Naive thymus-derived CD8-positive, alpha-beta T cell (primary cell): ENCODE measurements at places on chromosomes 4 and X.

DNA sequence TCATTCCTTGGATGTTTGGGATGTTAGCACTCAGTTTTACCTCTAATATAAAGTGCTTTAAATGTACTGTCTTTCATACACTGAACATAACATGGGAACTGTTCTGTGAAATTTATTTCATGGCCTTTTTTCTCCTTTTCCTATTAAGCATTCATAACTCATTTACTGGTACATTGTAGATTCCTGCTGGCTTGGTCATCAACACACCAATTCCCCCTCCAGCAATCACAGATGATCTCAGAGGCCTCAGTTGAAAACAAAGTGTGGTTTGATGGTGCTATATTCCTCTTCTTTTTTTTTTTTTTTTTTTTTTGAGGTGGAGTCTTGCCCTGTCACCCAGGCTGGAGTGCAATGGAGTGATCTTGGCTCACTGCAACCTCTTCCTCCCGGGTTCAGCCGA, 61.9 kb upstream of the FAM47B start:
- no peak for DNase-seq

- no peak for DNase-seq
These were observed 681.5 kb downstream of the ARAP2 start for GRCh38 chr4:35562861-35563260.

DNA sequence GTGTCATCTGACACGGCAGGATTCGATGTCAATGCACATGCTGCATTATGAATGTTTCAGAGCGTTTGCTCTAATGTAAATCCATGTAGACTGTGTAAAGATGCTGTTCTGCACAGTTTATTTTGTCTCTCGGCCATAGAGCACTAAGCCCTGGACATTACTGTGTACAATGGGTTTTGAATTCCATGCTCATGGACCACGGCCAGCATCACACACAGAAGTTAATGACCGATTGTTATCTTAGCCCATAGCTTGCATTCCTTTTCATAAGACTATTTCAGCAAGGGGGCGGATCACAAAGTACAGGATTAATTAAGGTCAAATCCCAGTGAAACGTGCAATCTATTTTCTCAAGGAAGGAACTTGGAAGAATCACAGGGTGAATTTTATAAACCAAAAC, 286.1 kb upstream of the TENM3 start:
- no peak for DNase-seq

DNA sequence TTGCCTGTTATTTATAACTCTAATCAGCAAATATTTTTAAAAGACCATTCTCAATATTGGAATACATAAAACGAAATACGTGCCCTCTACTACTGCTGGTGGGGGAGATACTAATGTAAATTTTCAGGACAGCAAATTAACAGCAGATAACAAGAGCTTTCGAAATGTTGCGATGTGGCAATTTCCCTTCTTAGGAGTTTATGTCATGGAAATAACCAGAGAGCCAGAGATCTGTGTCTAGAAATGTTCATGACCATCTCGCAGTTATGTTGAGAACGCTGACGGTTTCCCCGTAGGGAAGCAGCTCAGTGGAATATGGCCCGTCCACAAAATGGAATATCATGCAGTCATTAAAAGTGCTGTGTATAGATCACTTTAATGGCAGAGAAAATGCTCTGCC, 238.4 kb upstream of the PSAPL1 start:
- no peak for DNase-seq

- no peak for DNase-seq
These were observed 166.4 kb downstream of the PARM1 start for GRCh38 chr4:75099321-75099720.
